Panc1 (cell line): ENCODE measurements at places on chromosomes 3 and 15. TPM values are rescaled to one million over a fixed set of nuclear protein-coding genes. Genes with fewer than 3 reads are reported as not detected.

- no peak for DNase-seq
Measured at GRCh38 chr3:123568875-123569274, 16.0 kb downstream of the HACD2 start.

DNA sequence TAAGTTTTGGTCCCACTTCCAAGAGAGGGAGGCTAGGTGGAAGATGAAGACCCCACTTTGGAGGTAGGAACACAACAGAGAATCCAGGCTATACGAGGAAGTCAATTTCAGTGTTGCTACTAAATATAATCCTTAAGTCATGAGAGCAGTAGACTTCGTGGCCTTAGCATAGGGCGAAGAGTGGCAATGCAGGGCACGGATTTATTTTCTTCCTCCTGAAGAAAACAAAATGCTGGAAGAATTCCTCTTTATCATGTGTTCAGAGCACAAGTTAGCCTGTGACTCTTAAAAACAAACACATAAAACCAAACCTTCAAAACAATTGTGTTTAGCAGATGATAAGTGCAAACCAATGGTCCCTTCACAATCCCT lies 19.4 kb downstream of the BCL2L10 start:
- no peak for DNase-seq

The PIERCE2 gene
- total RNA-seq = 2.8 TPM

DNA sequence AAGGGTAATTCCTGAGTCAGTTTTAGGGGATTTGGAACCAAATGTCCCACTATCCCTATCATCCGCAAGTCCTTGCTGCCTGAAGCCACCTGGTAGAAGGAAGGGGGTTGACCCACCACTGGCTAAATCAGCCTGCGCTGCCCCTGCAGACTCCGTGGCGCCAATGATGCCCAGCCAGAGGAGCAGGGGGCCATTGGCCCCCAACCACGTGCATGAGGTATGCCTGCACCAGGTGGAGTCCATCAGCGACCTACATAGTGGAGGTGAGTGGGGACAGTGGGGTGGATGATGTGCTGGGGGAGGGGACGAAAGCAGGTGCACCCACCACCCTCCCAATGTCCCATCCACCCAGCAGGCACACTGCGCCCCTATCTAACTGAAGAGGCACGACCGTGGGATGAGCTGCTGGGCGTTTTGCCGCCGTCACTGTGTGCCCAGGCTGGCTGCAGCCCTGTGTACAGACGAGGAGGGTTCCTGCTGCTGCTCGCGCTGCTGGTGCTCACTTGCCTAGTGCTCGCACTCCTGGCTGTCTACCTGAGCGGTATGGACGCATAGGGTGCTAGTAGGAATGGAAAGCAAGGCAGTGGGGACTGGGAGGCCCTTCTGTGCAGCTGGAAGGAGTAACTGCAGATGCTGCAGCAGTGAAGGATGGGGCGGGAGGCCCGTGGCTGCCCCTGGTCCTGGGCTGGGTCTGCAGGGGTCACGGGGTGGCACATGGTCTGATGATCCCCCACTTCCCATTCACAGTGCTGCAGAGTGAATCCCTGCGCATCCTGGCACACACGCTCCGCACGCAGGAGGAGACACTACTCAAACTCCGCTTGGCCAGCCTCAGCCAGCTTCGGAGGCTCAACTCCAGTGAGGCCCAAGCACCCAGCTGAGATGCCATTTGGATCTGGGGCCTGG lies 5.7 kb downstream of the IFRD2 start:
- DNase-seq = no peak

The GOLGA6L7 gene
- not detected for total RNA-seq
